NT2/D1 (cell line): ENCODE measurements at places on chromosomes 16 and 17.

DNA sequence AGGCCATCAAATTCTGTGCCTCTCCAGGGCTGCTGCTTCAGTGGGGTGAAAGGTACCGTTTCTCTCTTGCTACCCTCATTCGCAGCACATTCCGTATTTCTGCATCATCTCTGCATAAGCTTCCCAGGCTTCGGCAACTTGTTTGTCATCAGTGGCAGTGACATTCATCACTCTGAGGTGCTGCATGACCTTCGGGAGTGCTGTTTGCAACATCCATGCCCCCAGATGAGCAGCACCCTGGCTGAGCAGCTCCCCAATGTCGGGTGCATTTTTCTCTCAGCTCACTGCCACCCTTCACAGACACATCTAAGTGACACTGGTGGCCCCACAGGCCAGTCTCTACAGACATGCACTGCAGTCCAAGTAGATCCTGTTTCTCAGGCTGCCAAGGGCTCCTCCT lies 3.8 kb downstream of the CREBBP start:
- no peak for DNase-seq

DNA sequence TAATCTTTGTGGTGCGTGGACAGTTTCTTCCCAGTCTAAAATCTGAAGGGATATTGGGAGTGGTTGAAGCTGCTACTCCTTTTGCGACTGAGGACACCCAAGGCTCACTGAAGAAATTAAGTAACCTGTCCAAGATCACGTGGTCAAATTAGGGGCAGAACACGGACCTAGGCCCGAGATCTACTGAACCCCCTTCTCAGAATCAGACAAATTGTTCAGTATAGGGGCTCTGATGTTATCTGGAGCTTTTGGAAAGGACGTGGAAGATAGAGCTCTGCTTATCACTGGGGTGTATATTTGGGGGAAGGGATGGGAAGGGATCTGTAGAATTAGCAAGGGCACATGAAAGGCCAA lies 857 bp downstream of the TANGO6 start:
- DNase-seq = no peak

DNA sequence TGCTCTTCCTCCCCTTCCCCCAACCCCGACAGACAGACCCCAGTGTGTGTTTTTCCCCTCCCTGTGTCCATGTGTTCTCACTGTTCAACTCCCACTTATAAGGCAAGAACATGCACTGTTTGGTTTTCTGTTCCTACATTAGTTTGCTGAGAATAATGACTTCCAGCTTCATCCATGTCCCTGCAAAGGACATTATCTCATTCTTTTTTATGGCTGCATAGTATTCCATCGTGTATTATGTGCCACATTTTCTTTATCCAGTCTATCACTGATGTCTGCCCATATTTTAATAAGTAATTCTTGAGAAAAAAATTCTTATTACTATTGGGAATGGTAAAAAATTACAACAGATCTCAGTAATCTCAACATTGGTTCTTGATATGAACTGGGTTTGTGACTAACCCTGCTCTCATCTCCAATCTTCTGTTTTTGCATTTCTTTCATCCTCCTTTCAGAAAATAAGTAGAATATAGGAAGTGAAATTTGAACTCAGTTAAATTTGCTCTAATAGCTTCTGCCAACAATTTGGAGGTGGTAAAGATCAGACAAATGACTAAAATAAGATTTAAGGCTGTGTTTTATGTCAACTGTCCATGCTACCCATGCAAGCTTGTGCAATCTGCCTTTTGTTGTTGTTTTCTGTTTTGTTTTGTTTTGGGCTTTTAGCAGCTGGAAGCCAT lies 11.1 kb downstream of the MARF1 start:
- DNase-seq = no peak

DNA sequence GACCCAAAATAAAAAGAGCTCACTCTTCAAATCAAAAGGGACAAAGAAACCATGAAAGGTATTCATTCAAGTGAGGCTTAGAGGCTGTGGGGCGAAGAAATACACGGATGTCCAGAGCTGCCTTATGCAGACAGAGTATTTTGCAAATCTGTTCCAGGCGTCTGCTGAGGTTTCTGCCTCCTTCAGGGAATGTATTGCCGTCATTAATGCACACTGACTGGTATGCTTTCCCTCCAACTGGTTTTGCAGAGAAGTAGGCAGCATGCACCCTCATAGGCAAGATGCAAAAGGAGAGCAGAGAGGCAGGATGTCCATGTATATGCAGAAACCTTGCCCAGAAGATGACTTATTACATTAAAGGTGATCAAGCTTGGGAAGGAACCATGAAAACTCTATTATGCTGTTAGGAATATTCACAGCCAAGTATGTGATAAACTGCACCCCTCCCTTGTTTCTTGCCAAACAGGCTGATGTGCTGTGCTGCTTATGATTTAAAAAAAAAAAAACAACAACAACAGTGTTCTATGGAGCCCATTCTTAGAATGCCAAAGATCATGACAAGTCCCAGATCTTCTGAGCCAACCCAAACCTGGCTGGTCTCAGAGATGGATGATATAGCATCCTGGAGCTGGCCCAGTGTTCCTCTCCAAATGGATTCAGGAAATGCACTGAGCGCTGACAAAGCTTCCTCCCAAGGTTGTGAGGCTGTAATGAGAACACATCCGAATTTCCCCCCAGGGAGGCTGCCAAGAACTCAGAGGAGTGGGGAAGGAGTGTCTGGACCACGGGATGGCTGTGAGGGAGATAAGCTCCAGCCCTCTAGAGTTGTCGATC lies 77.6 kb upstream of the HLF start:
- DNase-seq = no peak
